A172 (cell line): ENCODE measurements at places on chromosomes 5 and 9.

GRCh38 chr5:109291090-109291489, 118.7 kb downstream of the PJA2 start:
- no peak for DNase-seq

DNA sequence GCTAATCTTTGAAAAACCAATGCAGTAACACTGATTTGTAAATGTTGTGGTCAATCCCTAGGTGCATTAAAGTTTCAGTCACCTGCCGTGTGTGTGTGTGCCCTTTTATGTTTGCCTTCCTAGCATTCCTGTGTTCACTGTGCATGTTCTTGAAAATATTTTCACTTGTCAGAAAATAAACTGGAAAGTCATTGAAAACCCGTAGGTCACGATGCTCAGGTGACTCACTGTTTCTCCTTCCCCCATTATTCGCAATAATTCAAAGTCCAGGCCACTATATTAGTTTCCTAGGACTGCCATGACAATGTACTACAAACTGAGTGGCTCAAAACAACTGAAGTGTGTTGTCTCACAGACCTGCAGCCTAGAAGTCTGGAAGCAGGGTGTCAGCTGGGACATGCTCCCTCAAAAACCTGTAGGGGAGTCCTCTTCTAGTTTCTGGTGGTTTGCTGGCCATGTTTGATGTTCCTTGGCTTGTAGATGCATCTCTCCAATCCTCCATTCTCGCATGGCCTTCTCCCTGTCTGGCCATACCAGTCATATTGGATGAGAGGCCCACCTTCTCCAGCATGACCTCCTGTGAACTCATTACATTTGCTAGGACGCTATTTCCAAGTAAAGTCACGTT, 29.3 kb downstream of the MARVELD2 start:
- DNase-seq = no peak

GRCh38 chr5:160128632-160129031, 9.4 kb upstream of the PWWP2A start:
- DNase-seq = no peak

DNA sequence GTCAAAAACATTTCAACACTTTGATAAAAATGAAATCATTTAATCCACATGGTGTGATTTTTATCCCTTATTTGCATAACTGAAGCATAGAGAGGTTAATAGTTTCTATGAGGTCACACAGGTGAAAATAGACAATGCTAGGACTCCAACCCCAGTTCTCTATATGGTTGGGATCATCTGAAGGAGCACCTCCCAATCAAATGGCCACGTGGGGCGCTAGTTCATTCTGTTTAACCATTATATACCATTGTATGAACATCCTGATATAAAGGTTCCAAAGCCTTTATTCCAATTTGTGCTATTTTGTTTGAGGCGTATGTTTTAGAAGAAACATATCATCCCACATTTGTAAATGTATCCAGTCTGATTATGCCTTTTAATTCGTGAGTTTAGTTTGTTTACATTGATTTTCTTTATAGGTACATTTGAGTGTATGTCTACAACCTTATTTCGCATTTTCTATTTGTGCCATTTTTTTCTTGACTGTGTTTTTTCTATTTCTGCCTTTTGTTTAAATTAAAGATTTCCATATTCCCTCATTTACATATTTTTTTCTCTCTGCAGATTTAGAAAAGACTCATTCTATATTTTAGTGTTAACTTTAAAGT, 1092.0 kb downstream of the MAT2B start:
- peak; percentile 29 for DNase-seq
